Stimulated activated CD4-positive, alpha-beta T cell treated with anti-CD3 and anti-CD28 coated beads, Interleukin-4, amount 100 ng/mL, for 1 hour (primary cell): ENCODE measurements at places on chromosomes 12 and 14.

DNA sequence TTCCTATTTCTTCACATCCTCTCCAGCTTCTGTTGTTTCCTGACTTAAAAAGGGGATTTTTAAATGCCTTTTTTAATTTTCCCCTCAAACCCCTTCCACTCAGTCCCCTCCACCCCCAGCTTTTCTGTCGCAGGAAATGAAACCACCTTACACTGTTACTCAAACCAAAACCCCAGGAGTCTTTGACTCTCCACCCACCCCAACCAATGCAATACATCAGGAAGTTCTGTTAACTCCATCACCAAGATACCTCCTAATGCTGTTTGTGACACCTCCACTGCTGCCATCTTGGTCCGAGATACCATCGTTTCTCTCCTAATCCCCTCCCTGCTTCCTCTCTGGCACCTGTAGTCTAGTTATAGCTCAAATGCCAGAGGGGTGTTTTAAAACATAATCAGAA lies 25.4 kb upstream of the CPM start:
- DNase-seq, result peak; percentile 11

DNA sequence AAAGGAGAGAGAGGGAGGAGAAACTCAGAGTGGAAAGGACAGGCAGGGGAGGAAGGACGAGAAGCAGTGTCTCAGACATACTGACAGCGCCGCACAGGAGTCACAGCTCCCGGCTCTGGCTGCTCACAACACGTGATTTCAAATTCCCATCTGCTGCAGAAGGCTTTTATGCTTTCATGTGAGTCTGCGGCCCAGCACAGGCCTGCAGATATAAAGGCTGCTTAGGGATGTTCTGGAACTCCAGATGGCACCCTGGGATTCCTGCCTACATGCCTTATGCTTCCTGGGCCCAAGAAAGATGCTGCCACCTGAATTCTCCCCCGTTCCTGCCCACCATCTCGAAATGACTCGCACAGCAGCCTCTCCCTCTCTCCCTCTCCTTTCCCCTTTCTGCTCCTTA lies 89.6 kb downstream of the NUAK1 start:
- no peak for DNase-seq

GRCh38 chr12:59396519-59396918 lies 199.3 kb upstream of the SLC16A7 start:
- DNase-seq, result no peak

DNA sequence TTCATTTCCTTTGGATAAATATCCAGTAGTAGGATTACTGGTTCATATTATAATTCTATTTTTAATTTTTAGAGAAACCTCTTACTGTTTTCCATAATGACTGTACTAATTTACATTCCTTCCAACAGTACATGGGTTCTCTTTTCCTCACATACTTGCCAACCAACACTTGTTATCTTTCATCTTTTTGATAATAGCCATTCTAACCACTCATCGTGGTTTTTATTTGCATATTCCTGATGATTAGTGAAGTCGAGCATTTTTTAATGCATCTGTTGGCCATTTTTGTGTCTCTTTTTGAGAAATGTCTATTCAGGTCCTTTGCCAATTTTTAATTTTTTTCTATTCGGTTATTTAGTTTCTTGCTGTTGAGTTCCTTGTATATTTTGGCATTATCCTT lies 457.7 kb upstream of the PDE3A start:
- no peak for DNase-seq

GRCh38 chr12:117486840-117487659 lies 125.6 kb upstream of the NOS1 start:
- DNase-seq, result no peak

DNA sequence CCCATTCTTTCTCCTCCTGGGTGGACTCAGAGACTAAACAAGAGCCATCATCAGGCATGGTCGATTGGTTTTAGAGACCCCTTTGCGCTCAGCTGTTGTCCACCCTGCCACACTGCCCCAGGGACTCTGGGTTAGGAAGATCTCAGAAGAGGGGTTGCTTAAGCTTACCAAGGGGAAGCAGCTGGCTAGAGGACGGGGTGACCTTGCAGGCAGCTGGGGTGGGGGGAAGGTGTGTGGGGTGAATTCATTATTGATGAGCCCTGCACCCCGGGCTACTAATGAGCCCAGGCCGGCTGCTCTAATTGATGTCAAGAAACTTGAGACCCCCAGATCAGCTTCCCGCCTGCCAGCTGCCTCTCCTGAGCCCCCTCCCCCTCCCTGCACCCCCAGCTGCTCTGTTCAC lies 8.7 kb upstream of the ZNF385A start:
- DNase-seq, result no peak

DNA sequence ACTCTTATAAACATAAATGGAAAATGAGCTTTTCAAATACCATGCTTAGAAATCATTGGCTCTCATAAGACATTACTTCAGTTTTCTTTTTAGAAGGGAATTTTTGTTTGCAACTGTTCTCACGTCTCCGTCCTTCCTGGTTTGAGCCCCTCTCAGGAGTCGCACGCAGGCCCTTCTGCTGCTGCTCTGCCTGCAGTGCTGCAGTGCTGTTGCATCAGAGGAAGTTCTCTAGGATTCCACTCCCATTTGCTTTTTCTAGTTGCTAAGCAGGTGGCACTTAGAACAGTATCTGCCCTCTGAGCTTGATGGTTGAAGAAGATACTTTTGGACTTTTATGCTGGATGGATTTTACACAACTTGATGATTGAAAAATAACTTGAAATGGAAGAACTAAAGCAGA lies 70.8 kb downstream of the SCN8A start:
- no peak for DNase-seq

GRCh38 chr12:112252184-112252583 lies 126.8 kb downstream of the TRAFD1 start:
- no peak for DNase-seq
